ENCODE measurements at places on chromosomes 4 and X.

DNA sequence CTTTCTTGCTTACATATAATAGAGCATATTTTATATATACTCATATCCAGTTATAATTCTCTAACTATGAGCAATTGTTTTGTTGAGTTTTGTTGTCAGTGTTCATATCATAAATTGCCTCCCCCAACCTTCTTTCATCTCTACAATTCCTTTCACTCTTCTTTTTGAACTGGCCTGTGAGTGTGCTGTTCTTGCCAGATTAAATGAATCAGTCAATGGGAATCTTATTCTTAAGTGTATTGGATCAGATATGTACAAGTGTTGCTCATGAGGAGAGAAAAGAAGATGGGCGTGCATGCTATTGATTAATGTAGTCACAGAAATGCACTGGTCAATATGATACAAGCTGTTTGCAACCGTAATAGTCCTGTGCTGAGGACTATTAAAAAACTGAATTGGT lies 728.1 kb upstream of the MAGEB2 start:
- no peak for DNase-seq

DNA sequence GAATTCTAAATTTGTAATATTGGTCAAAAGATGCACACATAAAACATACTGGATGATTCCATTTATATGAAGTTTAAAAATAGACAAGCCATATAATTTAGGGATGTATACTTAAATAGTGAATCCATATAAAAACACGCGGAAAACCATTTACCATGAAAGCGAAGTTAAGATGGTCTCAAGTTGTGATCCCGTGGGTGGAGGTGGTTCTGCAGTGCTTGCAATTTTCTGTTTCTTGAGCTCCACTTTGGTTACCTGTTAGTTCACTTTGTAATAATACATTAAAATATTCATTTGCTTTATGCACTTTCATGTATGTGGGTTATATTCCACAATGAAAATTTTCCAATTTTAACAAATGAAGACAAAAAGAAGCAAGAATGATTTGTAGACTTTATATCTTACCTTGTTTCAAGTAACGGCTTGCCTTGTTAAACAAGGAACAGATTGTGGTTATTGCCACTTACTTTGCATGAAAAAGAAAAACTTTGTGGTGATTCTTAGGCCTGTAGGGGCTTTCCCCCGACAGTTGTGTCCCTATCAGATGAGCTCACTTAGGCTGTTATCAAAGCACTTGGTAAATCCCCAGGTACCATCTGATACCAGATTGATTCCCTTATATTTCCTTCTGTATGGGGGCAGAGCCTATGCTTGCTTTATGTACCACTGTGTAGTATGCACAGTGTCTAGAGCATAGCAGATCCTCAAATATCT lies 12.2 kb downstream of the UCP1 start:
- peak; percentile 38 for DNase-seq

DNA sequence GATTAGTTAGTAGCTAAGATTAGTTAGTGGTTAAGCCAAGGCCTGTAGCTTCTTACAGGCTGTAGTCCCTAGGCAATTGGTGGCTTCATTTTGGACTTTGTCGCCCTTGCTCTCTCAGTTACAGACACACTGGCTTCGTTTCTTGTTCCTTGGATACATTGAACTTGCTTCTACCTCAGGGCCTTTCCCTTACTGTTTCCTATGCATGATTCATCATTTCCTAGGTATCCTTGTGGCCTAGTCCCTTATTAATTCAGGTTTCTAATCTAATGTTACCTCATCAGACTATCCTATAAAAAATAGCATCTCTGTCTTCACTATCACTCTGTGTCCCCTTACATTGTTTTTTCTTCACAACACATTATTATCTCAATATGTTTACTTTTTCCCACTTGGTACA lies 45.5 kb upstream of the LCORL start:
- DNase-seq: no peak

- no peak for DNase-seq
Observed at GRCh38 chr4:153170407-153170806, 33.8 kb upstream of the TRIM2 start.

Data from CD4-positive, alpha-beta T cell (primary cell).